D721Med (cell line): ENCODE measurements at places on chromosomes 4 and X.

DNA sequence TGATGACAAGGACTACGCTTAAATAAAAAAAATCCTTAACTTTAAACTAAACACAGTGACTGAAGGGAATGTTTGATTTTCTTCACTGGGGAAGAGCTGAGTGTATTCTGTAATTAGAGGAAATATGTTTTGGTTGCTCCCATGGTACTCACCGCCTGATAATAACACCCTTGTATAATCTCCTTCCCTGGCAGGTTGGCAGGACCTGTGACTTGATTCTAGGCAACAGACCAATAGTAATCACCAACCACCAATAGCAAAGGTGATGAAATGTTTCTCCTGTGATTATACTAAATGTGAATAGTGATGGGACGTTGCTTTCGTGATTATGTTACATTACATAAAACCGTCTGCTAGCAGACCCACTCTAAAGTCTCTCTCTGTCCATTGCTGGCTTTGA lies 536.8 kb upstream of the CPEB2 start:
- DNase-seq: no peak

GRCh38 chrX:45986971-45987370 lies 558.2 kb downstream of the ZNF674 start:
- no peak for DNase-seq

DNA sequence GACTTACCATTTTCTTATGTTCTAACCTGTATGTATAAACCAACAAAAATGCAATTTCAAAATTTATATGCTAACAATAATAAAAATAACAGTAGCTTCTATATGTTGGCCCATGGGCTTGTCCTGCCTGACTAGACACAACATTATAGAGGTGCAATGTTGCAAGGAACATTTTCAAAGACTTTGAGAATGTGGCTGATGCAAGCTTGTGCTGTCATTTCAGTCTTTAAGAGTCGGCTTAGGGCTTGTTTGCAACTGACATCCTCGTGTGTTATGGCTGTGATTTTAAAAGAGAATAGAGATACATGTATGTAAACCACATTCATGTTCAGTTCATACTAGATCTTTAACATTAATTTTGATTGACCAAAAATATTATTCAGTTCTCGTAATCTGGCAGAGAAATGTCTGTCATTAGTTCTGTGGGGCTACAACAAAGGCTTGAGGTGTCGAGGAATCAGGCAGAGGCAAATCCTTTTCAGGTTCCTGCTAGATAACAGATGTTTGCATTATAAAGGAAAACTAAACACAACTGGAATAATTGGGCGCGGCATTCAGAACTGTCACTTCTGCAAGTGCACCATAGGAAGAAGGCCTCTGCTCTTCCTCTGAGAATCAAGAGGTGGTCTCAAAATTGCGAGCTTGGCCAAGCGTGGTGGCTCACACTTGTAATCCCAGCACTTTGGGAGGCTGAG lies 13.1 kb downstream of the TMSB4X start:
- no peak for DNase-seq

DNA sequence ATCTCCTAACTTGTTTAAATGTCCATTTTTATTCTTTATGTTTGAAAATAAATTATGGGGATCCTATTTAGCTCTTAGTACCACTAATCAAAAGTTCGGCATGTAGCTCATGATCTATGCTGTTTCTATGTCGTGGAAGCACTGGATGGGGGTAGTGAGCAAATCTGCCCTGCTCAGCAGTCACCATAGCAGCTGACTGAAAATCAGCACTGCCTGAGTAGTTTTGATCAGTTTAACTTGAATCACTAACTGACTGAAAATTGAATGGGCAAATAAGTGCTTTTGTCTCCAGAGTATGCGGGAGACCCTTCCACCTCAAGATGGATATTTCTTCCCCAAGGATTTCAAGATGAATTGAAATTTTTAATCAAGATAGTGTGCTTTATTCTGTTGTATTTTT lies 27.6 kb downstream of the NUDT6 start:
- DNase-seq: no peak

GRCh38 chrX:8946563-8946962 lies 87.4 kb downstream of the FAM9B start:
- DNase-seq: no peak

GRCh38 chr4:157095716-157096115 lies 19.8 kb downstream of the GLRB start:
- no peak for DNase-seq

DNA sequence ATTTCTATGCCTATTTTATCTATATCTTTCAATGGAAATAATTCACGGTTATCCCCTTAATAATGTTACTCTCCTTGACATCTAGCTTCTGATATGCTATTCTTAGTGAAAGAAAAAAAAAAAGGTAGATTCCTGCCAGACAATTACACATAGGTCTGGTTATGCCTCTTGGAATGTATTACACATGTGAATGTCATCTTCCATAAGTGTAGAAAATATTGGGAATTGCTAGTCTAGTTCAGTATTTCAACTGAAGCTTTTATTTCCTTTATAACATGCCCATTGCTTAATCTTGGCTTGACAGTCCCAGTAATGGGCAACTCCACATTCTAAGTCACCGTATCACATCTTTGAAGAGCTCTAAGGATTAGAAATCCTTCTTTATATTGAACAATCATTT lies 25.4 kb upstream of the PPP1R2C start:
- DNase-seq: no peak

GRCh38 chrX:120147537-120147936 lies 10.9 kb upstream of the RHOXF2 start:
- DNase-seq: no peak

- no peak for DNase-seq
Measured at GRCh38 chr4:112910109-112910736, 139.2 kb upstream of the ANK2 start.

- DNase-seq: no peak
Measured at GRCh38 chr4:138805736-138806135, 209.8 kb upstream of the NOCT start.

DNA sequence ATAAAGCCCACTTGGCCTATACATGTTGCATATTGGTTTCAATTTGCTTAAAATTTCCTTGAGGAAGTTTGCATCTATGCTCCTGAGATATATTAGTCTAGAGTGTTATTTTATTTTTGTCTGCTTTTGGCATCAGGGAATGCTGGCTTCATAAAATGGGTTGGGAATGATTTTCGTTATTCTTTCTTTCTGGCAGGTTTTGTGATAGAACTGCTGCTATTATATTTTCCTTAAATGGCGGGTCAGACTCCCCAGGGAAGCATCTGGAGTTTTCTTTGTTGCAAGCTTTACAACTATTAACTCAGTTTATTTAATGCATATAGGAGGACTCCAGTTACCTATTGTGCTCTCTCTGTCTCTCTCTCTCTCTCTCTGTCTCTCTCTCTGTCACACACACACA lies 82.0 kb upstream of the WDR17 start:
- no peak for DNase-seq

- no peak for DNase-seq
Measured at GRCh38 chr4:97953171-97953941, 189.9 kb downstream of the STPG2 start.

DNA sequence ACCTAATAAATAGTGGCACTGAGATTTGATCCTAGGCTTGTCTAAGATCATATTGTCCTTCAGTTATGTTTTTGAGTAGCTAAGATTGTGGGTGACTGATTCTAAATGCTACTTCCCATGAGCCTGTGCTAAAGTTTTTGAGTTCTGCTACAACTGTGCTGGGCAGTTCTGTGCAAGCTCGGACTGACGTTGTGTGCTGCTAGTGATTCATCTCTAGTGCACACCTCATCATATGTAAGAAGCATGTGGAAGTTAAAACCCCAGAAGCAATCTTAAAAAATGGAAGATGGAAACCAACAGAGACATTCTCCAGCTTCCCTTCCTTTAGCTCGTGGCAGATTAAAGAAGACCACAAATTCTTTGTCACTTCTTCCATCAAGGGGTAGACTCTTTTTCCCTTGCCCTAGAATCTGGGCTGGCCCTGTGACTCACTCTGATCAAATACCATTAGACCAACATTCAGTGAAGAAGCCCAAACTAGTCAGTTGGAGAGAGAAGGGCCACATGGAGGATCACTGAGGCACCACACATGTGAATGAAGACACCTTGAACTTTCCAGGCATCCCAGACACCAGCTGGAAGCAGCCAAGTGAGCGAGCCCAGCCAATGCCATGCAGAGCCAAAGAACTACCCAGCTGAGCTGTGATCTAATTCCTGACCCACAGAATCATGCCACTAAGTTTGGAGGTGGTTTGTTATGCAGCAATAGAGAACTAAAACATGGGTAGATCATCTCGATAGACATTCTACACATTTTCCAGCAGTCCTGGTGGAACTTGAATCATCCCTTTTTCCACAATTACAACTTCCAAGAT lies 16.8 kb downstream of the ARHGAP6 start:
- DNase-seq: no peak

GRCh38 chr4:20698382-20698781 lies 1.9 kb upstream of the PACRGL start:
- no peak for DNase-seq

- no peak for DNase-seq
Measured at GRCh38 chr4:93243262-93243661, 585.3 kb upstream of the ATOH1 start.

- no peak for DNase-seq
Measured at GRCh38 chr4:126215759-126216158, 901.0 kb downstream of the FAT4 start.

- no peak for DNase-seq
Measured at GRCh38 chr4:65825116-65825753, 154.9 kb upstream of the EPHA5 start.
